ENCODE measurements at places on chromosomes 3 and 15. TPM values are rescaled to one million over a fixed set of nuclear protein-coding genes. Genes with fewer than 3 reads are reported as not detected.

IL5RA gene
- 0.03 TPM for polyA plus RNA-seq

SPINK8 gene
- not detected for polyA plus RNA-seq

PPP2R3A gene
- 20.2 TPM for polyA plus RNA-seq

- peaks cover 17% of the 10 kb centered on the region for H3K4me1 ChIP-seq
- H3K36me3 ChIP-seq: no peaks in the 10 kb centered on the region
- H3K27me3 ChIP-seq: no peaks in the 10 kb centered on the region
- peak overlapping the region; percentile 52 for H3K27ac ChIP-seq
- no peak overlapping the region for H3K4me3 ChIP-seq
- no peak for DNase-seq
Observed at GRCh38 chr15:93417156-93417555, 328.1 kb upstream of the RGMA start.

OIP5 gene
- polyA plus RNA-seq: 0.50 TPM

DNA sequence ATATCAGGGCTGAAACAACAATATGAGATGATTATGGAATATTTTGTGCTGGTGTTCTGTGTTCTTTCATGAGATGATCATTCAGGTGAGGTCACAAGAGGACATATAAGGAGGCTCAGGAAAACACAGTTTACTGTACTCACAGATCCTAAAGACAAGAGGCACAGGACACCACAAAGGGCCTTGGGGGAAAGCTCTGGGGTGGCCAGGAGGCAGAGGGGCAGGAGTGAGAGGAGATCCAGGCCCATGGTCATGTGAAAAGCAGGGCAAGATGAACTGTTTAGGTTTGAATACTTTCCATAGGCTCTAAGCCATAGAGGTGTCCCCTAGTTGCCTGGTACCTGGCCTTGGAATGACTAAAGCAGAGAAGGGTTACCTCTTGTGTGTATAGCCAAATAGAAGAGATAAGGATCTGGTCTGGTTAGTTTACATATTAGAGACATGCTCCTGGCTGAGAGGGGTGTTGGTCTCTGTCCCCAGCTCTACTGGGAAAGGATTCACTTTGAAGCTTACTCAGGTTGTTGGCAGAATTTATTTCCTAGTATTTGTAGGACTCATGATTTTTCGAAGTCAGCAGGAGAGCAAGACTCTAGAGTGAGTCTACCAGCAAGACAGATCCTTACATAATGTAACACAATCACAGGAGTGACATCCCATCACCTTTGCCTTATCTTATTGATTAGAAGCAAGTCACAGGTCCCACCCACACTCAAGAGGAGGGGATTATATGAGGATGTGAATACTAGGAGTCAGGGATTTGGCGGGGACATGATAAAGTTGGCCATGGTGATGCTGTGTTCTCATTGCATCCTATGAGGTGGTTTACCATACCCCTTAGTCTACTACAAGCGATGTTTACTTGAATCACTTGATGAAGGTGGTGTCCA lies 11.3 kb upstream of the TM4SF1 start:
- H3K36me3 ChIP-seq: no peaks in the 10 kb centered on the region
- no peaks in the 10 kb centered on the region for H3K27me3 ChIP-seq
- H3K4me1 ChIP-seq: peaks cover 47% of the 10 kb centered on the region
- no peak overlapping the region for H3K4me3 ChIP-seq
- no peak for DNase-seq

DNA sequence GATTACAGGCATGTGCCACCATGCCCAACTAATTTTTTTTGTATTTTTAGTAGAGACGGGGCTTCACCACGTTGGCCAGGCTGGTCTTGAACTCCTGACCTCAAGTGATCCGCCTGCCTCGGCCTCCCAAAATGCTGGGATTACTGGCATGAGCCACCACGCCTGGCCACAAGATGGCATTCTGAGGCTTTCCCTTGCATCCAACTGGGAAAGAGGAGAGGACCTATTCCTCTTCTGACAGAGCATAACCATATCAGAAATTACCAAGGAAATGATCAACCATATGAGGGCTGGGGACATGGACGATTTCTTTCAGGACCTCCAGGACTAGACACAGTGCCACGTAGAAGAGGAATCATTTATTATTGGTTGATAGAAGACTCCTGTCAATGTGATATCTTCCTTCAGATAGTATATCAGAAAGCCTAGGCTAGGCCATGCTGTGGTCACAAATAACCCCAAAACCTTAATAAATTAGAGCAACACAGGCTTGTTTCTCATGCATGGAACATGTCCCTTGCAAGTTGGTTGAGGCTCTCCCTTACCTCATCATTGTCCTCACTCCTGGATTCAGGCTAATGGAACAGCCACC lies 372.3 kb upstream of the IL12A start:
- no peak overlapping the region for H3K4me3 ChIP-seq
- peaks cover 4% of the 10 kb centered on the region for H3K4me1 ChIP-seq
- no peak overlapping the region for H3K27ac ChIP-seq
- no peaks in the 10 kb centered on the region for H3K27me3 ChIP-seq

CCDC9B gene
- 121 TPM for polyA plus RNA-seq

GRCh38 chr15:94322141-94322540 lies 90.8 kb downstream of the MCTP2 start:
- peaks cover 3% of the 10 kb centered on the region for H3K4me1 ChIP-seq
- no peaks in the 10 kb centered on the region for H3K27me3 ChIP-seq
- no peaks in the 10 kb centered on the region for H3K36me3 ChIP-seq
- H3K4me3 ChIP-seq: no peak overlapping the region

SLC9C1 gene
- 0.11 TPM for polyA plus RNA-seq

- H3K4me1 ChIP-seq: peaks cover 7% of the 10 kb centered on the region
- no peak overlapping the region for H3K4me3 ChIP-seq
- DNase-seq: no peak
- no peaks in the 10 kb centered on the region for H3K27me3 ChIP-seq
- H3K36me3 ChIP-seq: no peaks in the 10 kb centered on the region
Observed at GRCh38 chr3:190286014-190286413, 36.2 kb downstream of the CLDN1 start.

DNA sequence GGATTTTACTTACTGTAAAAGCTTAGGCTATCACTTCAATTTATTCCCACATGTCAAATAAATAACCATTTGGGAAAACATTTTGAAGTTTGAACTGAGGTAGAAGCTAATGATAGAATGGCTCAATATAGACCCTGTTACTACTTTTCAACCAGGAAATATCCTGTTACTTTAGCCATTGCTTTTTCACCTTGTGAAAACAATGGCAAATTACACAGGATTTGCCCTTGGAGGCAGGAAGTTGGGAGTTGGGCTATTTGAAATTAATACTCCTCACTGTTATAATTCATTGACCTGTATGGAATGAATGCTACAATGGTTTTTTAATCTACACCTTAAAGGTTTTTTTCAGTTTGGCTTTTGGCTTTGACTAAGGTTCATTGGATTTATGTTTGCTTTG lies 98.1 kb upstream of the UBE2E2 start:
- no peaks in the 10 kb centered on the region for H3K4me1 ChIP-seq
- H3K36me3 ChIP-seq: no peaks in the 10 kb centered on the region
- H3K27ac ChIP-seq: no peak overlapping the region

- no peaks in the 10 kb centered on the region for H3K36me3 ChIP-seq
- no peak overlapping the region for H3K4me3 ChIP-seq
- H3K4me1 ChIP-seq: no peaks in the 10 kb centered on the region
- no peaks in the 10 kb centered on the region for H3K27me3 ChIP-seq
Observed at GRCh38 chr3:34676436-34676835, 878.0 kb downstream of the PDCD6IP start.

- peaks cover 36% of the 10 kb centered on the region for H3K4me1 ChIP-seq
- H3K27me3 ChIP-seq: no peaks in the 10 kb centered on the region
Observed at GRCh38 chr15:85773970-85774369, 20.8 kb downstream of the KLHL25 start.

NUP210 gene
- 1.5 TPM for polyA plus RNA-seq

MEGF11 gene
- polyA plus RNA-seq: not detected

DNA sequence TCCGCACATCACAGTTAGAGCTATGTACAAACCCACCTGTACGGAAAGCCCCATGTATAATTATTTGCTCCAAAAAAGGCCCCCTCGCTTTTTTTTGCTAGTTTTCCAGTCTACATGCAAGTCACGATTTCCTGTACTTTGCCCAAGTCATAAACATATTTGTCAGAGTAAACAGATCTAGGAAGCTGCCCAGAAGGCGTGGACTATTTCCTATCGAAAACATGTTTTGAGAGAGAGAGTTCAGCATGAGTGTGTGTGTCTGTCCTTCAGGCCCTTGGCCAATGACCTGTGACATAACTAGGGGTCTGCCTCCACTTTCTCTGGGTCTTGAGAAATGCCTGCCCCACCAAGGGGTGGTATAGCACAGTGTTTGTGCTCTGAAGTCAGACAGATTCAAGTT lies 72.7 kb upstream of the HACD2 start:
- no peaks in the 10 kb centered on the region for H3K27me3 ChIP-seq
- DNase-seq: no peak
- no peak overlapping the region for H3K27ac ChIP-seq
- no peak overlapping the region for H3K4me3 ChIP-seq
- H3K36me3 ChIP-seq: peaks cover 6% of the 10 kb centered on the region

DNA sequence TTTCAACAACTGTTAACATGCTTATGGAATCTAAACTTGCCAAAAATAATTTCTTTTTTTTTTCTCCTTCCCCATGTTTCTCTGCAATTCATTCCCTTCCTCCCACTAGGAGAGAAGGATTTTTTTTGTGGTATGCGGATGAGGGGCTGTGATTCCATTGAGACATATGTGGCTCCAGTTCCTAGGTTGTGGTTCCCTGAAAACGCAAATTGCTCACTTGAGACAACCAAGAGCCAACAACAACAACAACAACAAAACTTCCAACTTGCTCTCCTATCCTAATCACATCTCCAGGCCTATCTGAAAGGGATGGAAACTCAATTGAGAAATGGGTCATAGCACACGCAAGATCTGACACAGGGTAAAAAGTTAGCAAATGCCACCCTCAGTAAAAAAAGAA lies 406.5 kb upstream of the TGFBR2 start:
- H3K4me1 ChIP-seq: no peaks in the 10 kb centered on the region
- H3K27me3 ChIP-seq: no peaks in the 10 kb centered on the region
- no peak overlapping the region for H3K4me3 ChIP-seq
- DNase-seq: no peak

DNA sequence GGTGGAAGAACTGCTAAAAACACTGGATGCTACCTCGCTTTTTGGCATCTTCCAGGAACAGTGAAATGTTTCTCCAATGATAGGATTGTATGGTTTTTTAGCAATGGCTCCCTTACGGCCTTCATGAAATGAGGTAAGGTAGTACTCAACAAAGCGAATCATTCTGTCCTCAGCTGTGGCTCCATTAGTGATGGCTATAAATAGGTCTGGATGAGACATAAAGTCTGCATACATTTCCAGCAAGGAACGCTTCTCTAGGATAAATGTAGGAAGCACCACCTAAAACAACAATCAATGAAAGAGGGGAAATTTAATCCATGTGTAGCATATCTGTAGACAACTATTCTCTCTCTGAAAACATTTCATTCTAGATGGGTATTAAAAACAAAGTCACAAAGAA lies 32.4 kb upstream of the SNX4 start:
- no peaks in the 10 kb centered on the region for H3K27me3 ChIP-seq
- no peak for DNase-seq
- H3K27ac ChIP-seq: no peak overlapping the region
- no peaks in the 10 kb centered on the region for H3K4me1 ChIP-seq
- H3K4me3 ChIP-seq: no peak overlapping the region

GRCh38 chr3:11435440-11436165 lies 163.4 kb downstream of the ATG7 start:
- H3K4me1 ChIP-seq: peaks cover 12% of the 10 kb centered on the region
- DNase-seq: no peak
- no peaks in the 10 kb centered on the region for H3K36me3 ChIP-seq
- no peak overlapping the region for H3K4me3 ChIP-seq

- peak; percentile 60 for DNase-seq
- H3K4me1 ChIP-seq: no peaks in the 10 kb centered on the region
- H3K4me3 ChIP-seq: no peak overlapping the region
- no peaks in the 10 kb centered on the region for H3K27me3 ChIP-seq
- no peaks in the 10 kb centered on the region for H3K36me3 ChIP-seq
Observed at GRCh38 chr3:127959873-127960272, 44.8 kb downstream of the KBTBD12 start.

- DNase-seq: no peak
- H3K4me1 ChIP-seq: no peaks in the 10 kb centered on the region
- no peak overlapping the region for H3K27ac ChIP-seq
- H3K27me3 ChIP-seq: no peaks in the 10 kb centered on the region
- no peaks in the 10 kb centered on the region for H3K36me3 ChIP-seq
Observed at GRCh38 chr15:101384276-101384675, 89.2 kb upstream of the SNRPA1 start.
